ENCODE measurements at places on chromosomes 7 and 10.

DNA sequence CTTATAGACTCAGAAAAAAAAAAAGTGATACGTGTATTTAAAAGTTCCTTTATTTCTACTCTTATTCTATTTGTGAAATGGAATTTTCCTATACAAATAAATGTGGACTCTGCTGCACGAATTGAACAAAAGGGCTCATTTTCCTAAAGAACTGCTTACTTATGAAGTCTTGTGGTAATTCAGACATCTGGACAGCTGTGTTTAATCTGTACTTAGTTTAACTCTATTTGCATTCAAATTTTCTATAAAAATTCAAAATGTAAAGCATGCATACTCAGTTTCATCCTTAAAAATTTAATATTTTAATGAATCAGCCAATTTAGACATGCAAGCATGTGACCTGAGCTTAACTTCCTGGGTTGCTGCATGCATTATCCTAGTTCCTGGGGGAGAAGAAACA, 118.0 kb upstream of the PCLO start:
- DNase-seq = no peak

GRCh38 chr7:148045521-148045920, 545.0 kb upstream of the C7orf33 start:
- no peak for DNase-seq

DNA sequence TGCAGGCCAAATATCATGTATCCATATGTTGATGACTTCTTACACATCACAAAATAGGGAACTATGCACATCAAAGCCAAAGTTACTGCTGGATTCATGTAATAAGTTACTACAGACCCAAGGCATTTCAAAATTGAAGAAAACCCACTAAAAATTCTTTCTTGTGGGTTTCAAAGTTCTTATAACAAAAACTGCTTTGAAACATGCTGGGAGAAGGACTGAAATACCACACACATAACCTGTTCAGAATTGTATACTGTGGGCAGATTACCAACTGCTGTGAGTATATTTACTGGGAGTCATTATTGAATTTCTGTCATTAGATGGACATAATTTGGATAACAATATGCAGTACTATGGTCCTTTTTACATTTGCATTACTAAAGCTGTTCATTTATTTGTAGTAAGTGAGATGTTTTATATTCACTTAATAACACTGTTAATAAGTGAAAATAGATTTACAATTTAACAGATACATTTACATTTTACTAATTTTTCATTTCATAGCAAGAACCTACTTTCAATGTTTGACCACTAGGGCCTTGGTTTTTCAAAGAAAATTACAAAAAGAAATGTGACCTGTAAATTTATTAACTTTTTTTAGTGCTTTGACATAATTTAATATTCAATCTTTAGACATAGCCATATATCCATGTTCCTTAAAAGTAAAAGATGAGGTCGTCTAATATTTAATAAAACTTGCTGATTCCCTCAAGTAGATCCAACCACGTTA, 132.6 kb downstream of the MAGI2 start:
- no peak for DNase-seq

DNA sequence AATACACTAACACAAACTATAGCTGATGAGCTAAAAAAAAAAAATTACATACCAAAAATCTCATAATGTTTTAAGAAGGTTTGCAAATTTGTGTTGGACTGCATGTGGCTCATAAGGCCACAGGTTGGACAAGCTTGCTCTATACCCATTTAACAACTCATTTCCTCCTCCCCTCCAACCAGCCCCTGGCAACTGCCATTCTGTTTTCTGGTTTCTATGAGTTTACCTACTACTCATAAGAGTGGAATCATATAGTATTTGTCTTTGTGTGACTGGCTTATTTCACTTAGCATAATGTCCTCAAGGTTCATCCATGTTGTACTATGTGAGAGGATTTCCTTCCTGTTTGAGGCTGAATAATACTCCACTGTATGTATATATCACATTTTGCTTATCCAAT, 100.4 kb upstream of the ARHGAP21 start:
- DNase-seq = no peak

DNA sequence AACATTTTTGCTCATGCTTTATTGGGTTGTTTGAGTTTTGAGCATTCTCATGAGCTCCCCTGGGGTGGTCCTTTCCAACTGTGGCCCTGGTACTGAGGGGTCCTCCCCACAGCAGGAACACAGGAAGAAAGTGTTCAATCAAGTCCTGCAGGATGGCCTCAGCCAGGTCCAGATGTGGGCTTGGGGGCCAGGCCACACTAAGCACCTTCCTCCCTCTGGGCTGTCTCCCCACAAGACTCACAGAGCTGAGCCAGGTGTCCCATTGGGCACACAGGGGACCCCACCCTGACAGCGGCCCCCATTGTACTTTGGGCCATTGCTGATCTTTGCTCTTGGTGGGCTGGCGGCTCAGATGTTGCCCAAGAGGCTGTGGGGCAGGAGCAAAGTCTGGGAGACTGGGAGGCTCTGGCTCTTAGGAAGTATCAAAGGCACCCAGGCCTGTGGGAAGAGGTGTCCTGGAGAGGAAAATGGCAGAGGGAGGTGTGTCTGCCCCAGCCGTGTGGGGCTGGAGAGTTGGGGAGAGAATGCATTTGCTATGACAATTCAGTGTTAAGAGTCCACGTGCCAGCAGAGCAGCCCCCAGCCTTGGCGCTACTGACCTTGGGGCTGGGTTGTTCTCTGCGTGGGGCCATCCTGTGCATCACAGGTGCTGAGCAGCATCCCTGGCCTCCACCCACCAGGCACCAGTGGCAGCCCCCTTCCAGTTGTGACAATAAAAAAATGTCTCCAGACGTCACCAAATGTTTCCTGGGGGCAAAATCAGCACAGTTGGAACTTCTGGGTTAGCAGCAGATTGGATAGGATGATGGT, 17.8 kb downstream of the SCART1 start:
- DNase-seq = no peak

- DNase-seq = no peak
These were observed 126.1 kb downstream of the RNF32 start for GRCh38 chr7:156766666-156767065.

DNA sequence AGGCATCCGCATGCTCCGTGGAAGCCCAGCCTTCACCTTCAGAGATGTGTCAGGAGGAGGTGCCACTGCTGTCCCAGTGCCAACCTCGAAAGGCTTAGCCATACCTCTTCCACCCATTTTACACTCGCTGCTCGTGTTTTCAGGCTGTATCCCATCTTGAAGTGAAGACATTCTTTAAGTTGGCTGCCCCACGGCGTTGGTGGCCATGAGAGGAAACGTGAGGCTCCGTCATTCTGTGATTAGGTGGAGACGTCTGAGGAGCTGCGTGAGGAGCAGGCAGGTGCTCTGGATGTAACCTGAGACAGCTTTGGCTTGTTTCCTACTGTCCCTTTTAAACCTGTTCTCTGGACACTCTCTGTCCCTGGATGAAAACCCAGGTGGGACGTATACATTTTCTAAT, 159.9 kb upstream of the RNF32 start:
- DNase-seq = no peak

DNA sequence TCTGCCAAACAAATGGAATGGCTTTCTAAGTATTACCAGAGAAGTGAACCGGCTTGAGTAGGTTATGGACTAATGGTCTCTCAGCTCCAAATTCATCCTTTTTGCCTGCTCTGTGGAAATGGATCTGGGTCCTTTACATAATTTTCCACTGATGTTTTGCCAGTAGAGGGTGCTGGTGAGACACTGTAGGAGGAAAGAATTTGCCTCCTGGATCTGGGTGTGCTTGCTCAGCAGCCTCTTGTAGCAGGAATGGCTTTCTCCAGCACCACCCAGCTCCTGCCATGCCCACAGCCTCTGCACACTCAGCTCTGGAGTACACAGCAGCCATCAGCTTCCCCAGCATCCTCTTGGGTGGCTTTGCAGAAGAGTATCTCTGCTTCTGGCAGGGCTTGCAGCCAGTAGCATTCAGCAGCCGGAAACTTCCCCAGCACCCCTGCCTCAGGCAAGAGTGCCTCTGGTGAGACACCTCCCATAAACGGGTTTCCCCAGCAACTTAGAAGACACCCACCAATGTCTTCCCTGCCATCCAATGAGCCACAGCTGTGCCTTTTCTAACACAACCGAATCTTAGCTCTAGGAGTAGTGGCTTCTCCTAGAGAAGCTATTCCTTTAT, 235.0 kb upstream of the PLPP4 start:
- no peak for DNase-seq

DNA sequence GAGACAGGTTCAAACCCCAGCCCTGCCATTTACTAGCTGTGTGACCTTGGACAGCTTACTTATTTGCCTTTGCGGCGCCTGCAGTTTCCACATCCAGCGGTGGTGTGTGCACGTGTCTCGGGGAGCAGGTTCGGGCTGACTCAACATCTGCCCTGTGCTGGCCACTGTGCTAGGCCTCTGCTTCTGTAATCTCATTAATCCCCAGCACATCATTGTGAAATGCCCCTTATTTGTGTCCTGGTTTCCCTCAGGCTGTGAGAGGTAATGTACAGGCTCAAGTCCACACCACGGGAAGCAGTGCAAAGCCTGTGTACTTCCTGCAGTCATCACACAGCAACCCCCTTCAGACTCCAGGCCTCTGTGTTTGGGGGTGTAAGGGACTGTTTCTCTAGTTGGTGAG, 285.7 kb downstream of the RPS24 start:
- DNase-seq = no peak

DNA sequence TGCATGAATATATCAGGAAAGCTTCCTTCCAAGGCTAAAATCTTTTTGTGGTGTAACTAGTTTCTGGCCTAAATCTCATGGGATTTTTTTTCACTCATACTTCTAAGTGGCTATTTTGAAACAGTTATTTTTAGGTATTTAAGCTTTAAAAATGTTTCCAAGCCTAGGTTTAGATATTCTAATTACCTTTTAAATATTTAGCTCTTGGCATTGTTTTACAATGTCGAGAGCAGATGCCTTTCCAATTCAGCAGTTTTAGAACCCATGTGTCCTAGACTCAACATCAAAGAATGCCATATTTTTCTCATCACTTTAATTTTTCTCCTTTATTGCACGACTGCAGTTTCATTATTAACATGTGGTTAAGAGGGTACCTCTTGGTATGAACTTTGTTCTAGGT, 27.1 kb upstream of the STOX1 start:
- no peak for DNase-seq

DNA sequence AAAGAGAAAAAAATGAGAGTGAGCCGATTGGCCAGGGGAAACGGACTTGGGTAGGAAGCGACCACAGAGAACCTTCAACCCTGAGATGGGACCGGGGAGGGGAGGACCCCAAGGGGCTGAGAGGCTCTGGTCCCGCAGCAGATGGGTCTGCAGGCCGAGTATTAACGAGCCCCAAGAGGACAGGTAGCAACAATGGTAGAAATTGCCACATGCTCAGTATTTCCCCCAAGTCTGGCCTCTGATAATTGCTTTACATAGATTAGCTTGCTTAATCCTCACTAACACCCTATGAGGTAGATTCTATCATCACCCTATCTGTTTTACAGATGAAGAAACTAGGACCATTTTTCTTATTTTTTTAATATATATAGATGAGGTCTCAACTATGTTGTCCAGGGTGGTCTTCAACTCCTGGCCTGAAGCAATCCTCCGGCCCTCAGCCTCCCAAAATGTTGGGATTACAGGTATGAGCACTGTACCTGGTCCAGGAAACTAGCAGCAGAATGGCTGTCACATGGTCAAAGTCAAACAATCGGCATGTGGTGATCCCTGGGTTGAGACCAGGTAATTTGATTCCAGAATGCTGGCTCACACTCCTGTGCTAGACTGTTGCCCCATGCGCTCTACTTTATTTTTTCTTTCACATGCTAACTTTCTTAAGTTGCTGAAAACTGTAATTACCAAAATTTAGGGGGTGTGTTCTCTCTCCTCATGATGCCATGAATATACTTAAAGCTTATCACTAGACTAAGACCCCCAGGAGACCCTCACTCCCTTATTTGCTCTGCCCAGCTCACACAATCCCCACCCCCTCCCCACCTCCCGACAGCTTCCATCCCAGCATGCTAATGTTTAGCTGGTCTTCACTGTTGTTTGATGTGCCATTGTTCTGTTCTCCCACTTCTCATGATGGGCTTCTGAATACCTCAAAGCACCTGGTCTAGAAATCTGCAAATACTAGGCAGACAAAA, 67.9 kb upstream of the AFAP1L2 start:
- no peak for DNase-seq

DNA sequence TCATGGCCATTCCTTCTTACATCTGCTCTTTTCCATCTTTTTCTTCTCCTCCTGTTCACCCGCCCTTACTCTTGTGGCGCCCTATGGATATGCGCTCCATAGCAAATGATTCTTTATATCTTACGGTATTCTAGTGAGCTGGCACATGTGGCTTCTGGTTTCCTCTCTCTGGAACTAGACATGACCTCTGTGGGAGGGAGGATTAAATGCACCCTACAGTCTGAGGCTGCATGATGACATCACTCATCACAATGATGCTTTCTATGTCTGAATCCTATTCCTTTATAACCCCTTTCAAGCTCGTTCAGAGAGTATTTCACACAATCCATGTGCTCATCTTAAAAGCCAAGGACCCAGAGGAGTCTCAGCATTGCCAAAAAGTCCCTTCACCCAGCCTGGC, 153.3 kb downstream of the EGFR start:
- peak; percentile 5 for DNase-seq

DNA sequence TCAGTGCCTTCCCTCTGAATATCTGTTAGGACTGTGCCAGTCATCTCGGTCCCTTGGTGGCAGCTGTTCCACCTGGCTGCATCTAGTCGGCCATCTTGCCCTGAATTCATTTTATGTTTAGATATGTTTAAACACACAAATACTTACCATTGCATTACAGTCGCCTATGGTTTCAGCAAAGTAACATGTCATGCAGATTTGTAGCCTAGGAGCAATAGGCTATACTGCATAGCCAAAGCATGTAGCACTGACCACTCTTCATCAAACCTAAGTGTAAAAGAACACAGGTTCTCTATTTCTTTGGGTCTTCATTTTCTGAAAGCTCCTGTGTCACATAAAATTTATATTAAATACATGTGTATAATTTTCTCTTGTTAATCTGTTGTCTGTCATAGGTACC, 118.9 kb upstream of the THSD7A start:
- no peak for DNase-seq

- DNase-seq = no peak
These were observed 73.8 kb upstream of the EFCAB10 start for GRCh38 chr7:105655067-105655466.

DNA sequence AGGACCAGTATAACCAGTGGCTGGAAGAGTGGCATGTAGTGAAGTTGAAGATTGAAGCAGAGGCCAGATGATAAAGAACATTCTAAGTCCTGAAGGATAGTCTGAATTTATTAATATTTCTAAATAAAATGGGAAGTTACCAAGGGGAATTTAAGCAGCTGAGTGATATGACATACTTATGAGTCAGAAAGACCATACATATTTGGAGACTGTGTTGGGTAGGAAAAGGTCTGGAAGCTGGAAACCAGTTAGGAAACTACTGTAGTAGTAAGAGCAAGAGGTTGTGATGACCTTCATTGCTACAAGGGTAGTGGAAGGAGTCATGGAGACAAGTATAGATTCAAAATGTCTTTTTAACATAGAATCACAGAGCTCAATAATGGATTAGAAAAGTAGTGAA, 752.3 kb downstream of the SUGCT start:
- DNase-seq = no peak

GRCh38 chr10:100740476-100741377, 4.7 kb upstream of the PAX2 start:
- no peak for DNase-seq

GRCh38 chr10:18723801-18724200, 64.6 kb downstream of the ARL5B start:
- DNase-seq = no peak

- peak; percentile 40 for DNase-seq
These were observed 190.2 kb downstream of the REEP3 start for GRCh38 chr10:63711361-63711760.

GRCh38 chr10:75403144-75403938, 1.8 kb upstream of the ZNF503 start:
- DNase-seq = peak; percentile 42

GRCh38 chr10:70328967-70329366, 45.2 kb upstream of the NPFFR1 start:
- DNase-seq = no peak
